Activated CD4-positive, alpha-beta T cell treated with anti-CD3 and anti-CD28 coated beads for 36 hours (primary cell): ENCODE measurements at places on chromosomes 2 and 18. TPM values are rescaled to one million over a fixed set of nuclear protein-coding genes. Genes with fewer than 3 reads are reported as not detected.
A peak's percentile ranks its signal among the peaks of the same experiment; 100 is the strongest.

MC5R gene
- total RNA-seq, result not detected

- no peak overlapping the region for H3K27ac ChIP-seq
- H3K27me3 ChIP-seq, result no peaks in the 10 kb centered on the region
- no peaks in the 10 kb centered on the region for H3K4me1 ChIP-seq
- H3K4me3 ChIP-seq, result no peak overlapping the region
- no peak for DNase-seq
Observed at GRCh38 chr2:231722721-231723307, 14.5 kb downstream of the PTMA start.

- no peak overlapping the region for H3K4me3 ChIP-seq
- no peak for DNase-seq
- no peaks in the 10 kb centered on the region for H3K4me1 ChIP-seq
Observed at GRCh38 chr18:28366676-28367075, 189.7 kb upstream of the CDH2 start.

- H3K4me3 ChIP-seq, result no peak overlapping the region
- peaks cover 28% of the 10 kb centered on the region for H3K36me3 ChIP-seq
- no peaks in the 10 kb centered on the region for H3K27me3 ChIP-seq
- no peak overlapping the region for H3K27ac ChIP-seq
- DNase-seq, result no peak
- peaks cover 3% of the 10 kb centered on the region for H3K4me1 ChIP-seq
Observed at GRCh38 chr2:241224851-241225438, 36.5 kb downstream of the ANO7 start.

ATP9B gene
- total RNA-seq, result 20.8 TPM

- peaks cover 8% of the 10 kb centered on the region for H3K36me3 ChIP-seq
- H3K27ac ChIP-seq, result no peak overlapping the region
- DNase-seq, result peak; percentile 33
- H3K4me1 ChIP-seq, result no peaks in the 10 kb centered on the region
Observed at GRCh38 chr2:202555356-202555755, 79.4 kb upstream of the FAM117B start.

DNA sequence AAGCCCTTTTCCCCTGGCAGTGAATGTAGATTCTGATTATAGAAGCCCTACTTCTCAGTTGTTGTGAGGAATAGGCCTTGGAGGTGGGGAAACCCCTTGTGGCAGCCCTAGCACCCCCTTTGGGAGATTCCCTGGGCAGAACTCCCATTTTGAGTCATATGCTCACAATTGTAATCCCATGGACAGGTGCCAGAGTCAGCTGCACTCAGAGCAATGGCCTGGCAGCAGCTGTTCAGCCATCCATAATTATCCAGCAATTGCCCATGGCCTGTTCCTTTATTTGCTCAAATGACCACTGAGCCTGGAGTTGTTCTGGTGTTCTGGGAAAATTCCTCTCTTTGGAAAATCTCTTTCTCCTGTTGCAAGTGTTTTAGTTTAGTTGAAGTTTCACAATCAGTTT is 71.7 kb downstream of the PTRHD1 start:
- no peak overlapping the region for H3K27ac ChIP-seq
- DNase-seq, result peak; percentile 44
- no peak overlapping the region for H3K4me3 ChIP-seq
- H3K27me3 ChIP-seq, result no peaks in the 10 kb centered on the region
- peaks cover 17% of the 10 kb centered on the region for H3K36me3 ChIP-seq
- peaks cover 12% of the 10 kb centered on the region for H3K4me1 ChIP-seq

DNA sequence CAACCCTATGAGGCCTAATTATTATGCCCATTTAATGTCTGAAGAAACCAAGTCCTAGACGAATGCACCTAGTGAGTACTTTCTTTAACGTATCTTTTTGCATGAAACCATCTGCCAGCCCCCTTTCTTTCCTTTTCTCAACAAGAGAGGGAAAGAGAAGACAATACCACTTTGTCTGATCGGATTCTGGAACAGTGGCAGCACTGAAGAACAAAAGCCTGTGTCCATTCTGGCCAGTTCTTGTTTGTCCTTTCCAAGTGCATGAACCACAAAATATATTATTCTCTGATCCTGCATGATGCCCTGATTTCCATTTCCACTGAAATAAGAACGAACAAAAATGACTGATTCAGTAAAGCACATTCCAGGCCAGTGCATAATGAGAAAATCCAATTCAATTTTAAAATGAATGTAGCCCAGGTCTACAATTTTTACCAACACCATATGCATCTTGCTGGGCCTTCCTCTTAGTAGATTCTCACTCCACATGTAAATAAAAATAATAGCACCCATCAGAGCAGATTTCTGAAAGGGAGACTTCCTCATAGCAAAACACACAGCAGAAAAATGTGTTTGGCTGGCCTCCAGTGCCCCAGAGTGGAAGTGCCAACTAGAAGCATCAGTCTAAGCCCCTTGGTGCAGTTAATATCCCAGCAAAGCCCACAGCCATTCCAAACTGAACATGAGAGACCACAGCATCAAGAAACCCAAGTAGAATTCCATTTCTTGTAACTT is 422.6 kb upstream of the ID2 start:
- no peak overlapping the region for H3K27ac ChIP-seq
- no peaks in the 10 kb centered on the region for H3K27me3 ChIP-seq
- H3K36me3 ChIP-seq, result no peaks in the 10 kb centered on the region
- no peak for DNase-seq
- peaks cover 3% of the 10 kb centered on the region for H3K4me1 ChIP-seq

- H3K4me1 ChIP-seq, result no peaks in the 10 kb centered on the region
- no peak overlapping the region for H3K4me3 ChIP-seq
- no peaks in the 10 kb centered on the region for H3K36me3 ChIP-seq
Observed at GRCh38 chr2:56348392-56349210, 164.8 kb downstream of the CCDC85A start.

DNA sequence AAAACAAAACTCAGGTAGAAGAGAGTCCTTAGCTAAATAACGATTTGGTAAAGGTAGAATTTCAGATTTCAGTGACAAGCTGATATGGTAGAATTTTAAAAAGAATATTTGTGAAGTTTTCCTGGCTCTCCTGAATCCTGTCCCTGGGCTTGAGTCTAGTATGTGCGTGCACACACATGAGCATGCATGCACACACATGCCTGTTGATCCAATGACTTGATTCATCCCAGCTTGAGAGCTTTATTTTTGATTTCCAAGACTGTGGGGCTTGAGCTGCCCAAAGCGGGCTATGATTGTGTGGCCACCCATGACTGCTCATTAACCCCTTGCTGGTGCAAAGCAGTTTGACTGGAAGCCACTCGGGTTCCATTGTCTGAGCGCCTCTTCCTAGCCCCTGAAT is 9.0 kb downstream of the LIPG start:
- H3K27ac ChIP-seq, result no peak overlapping the region
- peaks cover 13% of the 10 kb centered on the region for H3K27me3 ChIP-seq
- H3K4me1 ChIP-seq, result no peaks in the 10 kb centered on the region
- no peaks in the 10 kb centered on the region for H3K36me3 ChIP-seq
- DNase-seq, result no peak

SIX2 gene
- total RNA-seq, result not detected

FSHR gene
- not detected for total RNA-seq

- H3K27me3 ChIP-seq, result no peaks in the 10 kb centered on the region
- peak overlapping the region; percentile 46 for H3K4me3 ChIP-seq
- peak overlapping the region; percentile 89 for H3K27ac ChIP-seq
- peak; percentile 69 for DNase-seq
- H3K36me3 ChIP-seq, result peaks cover 13% of the 10 kb centered on the region
Observed at GRCh38 chr2:195563857-195564512, 93.0 kb upstream of the SLC39A10 start.

STON1 gene
- total RNA-seq, result 0.97 TPM

DNA sequence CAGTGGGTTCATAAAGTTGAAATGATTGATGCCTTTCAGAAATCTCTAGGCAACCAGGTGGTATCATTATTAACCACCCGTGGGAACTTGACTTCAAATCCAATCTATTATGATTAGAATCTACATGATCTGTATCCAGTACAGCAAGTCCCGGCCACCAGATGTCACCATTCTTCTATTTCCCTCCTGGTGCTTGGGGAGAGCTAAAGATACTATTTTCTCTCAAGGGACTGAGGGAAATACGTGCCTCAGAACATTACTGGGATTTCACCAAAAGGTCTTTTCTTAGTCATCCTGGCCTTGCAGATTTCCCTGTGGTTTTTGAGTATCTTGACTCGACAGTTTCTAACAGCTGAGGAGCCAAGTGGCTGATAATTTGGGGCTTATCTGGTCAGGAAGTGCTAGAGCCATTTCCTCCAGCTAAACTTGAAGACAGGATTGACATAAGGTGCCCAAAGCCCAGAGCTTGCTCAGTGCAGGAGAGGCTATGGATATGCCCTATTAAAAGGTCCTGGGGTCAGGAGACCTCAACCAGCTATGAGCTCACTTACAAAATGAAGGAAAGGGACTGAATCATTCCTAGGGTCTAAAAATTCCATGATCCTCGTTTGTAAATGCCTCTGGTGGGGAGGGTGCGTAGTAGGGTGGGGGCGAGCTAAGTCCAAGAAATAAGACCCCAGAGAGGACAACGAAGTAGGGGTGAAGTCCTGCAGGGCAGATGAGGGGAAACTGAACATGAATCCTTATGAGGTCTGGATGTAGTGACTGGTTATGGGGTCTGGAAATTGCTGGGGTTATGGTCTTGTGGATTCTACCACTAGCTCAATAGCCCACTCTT is 135.4 kb upstream of the MGAT5 start:
- H3K4me1 ChIP-seq, result peaks cover 31% of the 10 kb centered on the region
- peaks cover 2% of the 10 kb centered on the region for H3K27me3 ChIP-seq
- peak; percentile 93 for DNase-seq
- H3K4me3 ChIP-seq, result peak overlapping the region; percentile 80

DNA sequence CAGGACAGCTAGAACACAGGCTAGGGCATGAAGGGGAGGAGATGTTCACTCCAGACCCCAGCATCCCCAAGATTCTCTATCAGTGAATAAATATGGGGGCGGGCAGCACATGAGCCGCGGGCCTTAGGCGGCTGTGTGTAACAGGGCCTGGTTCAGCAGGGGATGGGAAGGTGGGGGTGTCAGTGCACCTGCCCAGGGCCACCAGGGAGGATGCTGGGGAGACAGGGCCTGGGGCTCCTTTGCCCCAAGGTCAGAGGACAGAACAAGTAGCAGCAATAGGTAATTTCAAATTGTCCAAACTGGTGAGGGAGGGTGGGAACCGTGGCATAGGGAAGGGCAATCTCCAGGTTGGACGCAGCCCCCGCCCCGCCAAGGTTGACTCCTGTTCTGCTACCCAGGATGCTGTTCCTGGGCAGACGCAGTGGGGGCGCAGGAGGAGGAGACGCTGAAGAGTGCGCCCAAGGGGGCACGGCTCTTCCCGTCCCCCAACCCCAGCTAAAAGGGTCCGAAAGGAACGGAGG is 16.2 kb downstream of the CYP26B1 start:
- H3K4me3 ChIP-seq, result no peak overlapping the region
- no peak for DNase-seq
- no peaks in the 10 kb centered on the region for H3K4me1 ChIP-seq
- no peak overlapping the region for H3K27ac ChIP-seq
- H3K27me3 ChIP-seq, result peaks cover 9% of the 10 kb centered on the region

DNA sequence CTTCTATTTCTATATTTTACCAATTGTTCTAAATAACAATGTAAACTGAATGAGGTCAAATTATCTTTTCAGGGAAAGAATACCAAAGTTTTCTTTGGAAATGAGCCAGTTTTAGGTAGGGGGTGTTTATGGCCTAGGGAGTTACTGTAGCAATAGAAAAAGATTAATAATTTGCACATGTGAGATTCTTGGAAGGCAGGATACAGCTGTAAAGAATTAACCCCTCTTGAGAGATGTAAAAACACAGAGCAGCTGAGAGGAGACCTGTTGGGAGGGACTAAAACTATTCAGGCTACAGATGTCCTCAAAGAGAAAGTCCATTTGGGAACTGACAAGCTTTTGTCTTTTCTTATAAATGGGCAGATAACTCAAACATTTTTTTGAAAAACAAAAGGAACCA is 182.2 kb downstream of the FIGN start:
- no peaks in the 10 kb centered on the region for H3K27me3 ChIP-seq
- DNase-seq, result no peak
- H3K4me1 ChIP-seq, result no peaks in the 10 kb centered on the region

DNA sequence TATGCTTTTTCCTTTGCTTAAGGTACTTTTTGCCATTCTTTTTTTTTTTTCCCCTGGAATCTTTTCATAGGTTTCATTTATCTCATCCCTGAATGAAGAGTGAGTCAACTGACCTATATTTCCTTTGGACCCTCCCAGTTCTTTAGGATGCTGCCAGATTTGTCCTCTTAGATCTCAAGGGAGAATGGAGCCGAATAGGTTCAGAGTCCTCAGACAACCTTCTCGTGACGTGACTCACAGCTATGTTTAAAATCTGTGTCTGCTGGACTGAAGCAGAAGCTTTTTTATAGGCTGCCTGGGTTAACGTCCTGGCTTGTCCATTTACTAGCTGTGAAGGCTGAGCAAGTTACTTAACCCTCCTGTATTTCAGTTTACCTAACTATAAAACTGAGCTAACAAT is 358.6 kb downstream of the DLGAP1 start:
- no peak overlapping the region for H3K4me3 ChIP-seq
- H3K36me3 ChIP-seq, result no peaks in the 10 kb centered on the region
- no peak for DNase-seq
- peaks cover 11% of the 10 kb centered on the region for H3K27me3 ChIP-seq
- H3K27ac ChIP-seq, result no peak overlapping the region
